ENCODE measurements at places on chromosomes 11 and 22. TPM values are rescaled to one million over a fixed set of nuclear protein-coding genes. Genes with fewer than 3 reads are reported as not detected.

Gene ZDHHC8
- 58.9 TPM for total RNA-seq

Gene PANX3
- not detected for total RNA-seq

Gene RIMBP3B
- 0.08 TPM for total RNA-seq

Gene OR52I1
- not detected for total RNA-seq

Gene SORL1
- total RNA-seq = 64.5 TPM

Gene BTG4
- total RNA-seq = not detected

Gene RTL10
- 17.8 TPM for total RNA-seq

Data from ovary (tissue), 10 donors.